ENCODE measurements at places on chromosomes 2 and 18.

- no peaks in the 10 kb centered on the region for H3K4me1 ChIP-seq
- no peak overlapping the region for H3K27ac ChIP-seq
- no peak for DNase-seq
Measured at GRCh38 chr18:35662293-35663062, 80.9 kb downstream of the GALNT1 start.

GRCh38 chr2:128794285-128794684 is 475.6 kb upstream of the HS6ST1 start:
- H3K27me3 ChIP-seq: no peaks in the 10 kb centered on the region
- H3K27ac ChIP-seq: no peak overlapping the region
- H3K4me1 ChIP-seq: no peaks in the 10 kb centered on the region
- no peaks in the 10 kb centered on the region for H3K36me3 ChIP-seq
- no peak overlapping the region for H3K4me3 ChIP-seq

- no peaks in the 10 kb centered on the region for H3K4me1 ChIP-seq
- no peak overlapping the region for H3K27ac ChIP-seq
- no peaks in the 10 kb centered on the region for H3K36me3 ChIP-seq
Measured at GRCh38 chr18:34576622-34577021, 133.5 kb upstream of the DTNA start.

DNA sequence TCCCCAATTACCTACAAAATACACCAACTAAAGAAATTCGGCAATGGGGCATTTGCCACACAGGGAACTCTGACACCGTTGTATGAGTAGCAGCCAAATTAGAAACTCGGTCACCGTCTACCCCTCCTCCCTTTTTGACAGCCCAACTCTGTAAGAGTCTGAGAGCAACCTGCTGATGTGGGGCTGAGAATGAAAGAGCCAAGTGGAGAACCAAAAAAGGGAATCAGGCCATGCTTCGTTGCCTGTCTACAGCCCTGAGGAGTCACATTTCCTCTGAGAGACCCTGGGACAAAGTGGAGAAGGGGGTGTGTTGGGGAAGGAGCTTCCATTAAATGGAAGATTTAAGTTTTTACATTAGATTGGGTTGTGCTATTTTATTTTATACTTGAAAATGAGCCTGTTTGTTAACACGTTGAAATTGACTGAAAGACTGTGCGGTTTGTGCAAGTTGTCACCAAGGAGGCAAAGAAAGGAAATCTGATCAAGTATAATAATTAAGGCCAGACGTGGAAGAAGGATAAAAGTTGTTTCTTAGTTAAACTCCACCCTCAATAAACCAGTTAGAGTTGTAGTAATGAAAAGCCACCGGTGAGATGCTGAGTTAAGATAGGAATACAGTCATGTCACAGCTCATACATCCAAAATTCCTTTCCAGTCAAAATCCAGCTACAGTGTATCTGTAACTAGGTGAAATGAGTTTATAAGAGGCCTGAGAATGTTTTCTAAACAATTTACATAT is 131.7 kb upstream of the CREB1 start:
- H3K27ac ChIP-seq: no peak overlapping the region
- H3K36me3 ChIP-seq: no peaks in the 10 kb centered on the region
- no peaks in the 10 kb centered on the region for H3K27me3 ChIP-seq
- DNase-seq: no peak
- no peak overlapping the region for H3K4me3 ChIP-seq

- no peaks in the 10 kb centered on the region for H3K4me1 ChIP-seq
- no peaks in the 10 kb centered on the region for H3K27me3 ChIP-seq
- DNase-seq: no peak
- H3K4me3 ChIP-seq: no peak overlapping the region
- no peaks in the 10 kb centered on the region for H3K36me3 ChIP-seq
Measured at GRCh38 chr18:46407486-46408166, 249.4 kb downstream of the LOXHD1 start.
